ENCODE measurements at places on chromosomes 11 and 22.

- peak; percentile 40 for DNase-seq
Measured at GRCh38 chr11:9461760-9462134, 935 bp downstream of the ZNF143 start.

DNA sequence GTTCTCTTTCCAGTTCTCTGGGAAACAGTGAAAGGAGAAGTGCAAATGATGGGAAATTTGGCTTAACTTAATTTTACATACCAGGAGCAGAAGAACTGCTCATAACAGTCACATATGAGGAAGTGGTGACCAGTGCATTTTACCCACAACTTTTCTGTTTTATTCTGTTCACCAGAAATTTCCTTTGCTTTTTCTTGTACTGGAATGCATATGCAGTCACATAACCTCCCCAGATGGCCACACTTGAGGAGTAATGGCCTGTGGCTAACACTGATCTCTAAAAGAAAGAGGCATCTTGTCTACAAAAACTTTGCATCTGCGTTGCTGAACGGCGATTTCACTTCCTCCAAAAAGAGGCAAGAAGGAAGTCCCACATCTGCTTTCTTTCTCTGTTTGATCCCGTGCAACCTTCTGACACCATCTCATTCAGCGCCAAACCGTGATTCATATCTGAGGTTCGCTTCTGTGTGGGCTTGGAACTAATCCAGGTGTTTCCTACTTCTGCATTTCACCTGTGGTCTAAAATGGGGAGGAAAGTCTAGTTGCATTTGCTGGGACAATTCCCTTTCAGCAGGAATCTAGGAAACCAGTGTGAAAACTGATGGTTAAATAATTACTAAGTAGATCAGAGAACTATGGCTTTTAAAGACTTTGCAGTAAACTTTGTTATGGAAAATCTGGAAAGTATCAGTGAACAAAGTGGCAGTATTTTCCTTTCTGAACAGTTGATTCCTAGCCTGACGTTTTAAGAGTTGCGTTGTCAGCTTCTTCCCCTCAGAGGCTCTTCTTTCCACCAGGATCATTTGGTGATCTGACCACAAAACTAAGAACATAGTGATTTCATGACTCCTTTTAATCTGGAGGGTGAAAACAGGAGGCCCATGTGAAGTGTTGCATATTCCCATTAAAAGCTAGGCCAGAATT, 4.2 kb upstream of the MPEG1 start:
- peak; percentile 10 for DNase-seq

DNA sequence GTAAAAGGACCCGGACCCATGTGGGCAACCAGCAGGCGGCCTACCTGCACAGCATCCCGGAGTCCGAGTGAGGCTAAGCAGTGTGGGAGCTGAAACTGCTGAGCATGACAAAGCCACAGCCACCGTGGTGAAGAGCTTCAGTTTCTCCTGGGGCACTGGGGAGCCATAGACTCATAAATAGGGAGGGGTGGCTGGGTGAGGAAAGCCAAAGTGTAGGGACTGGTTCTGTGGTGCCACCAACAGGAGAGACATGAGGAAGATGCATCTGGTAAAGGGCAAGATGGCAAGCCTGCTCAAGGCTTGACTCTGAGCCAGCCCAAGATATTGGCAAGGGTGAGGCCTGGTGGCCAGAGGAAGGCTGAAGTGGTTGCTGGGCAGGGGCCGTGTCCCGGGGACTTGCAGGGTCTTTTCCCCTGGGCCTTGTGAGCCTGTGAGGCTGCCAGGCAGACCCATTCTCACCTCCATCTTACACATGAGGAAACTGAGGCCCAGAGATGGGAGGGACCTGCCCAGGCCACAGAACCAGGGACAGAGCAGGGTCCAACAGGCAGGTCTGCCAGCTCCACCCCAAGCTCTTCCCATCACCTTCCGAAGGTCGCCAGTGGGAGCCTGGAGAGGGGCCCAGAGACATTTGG, 30.4 kb downstream of the CYTH4 start:
- no peak for DNase-seq

DNA sequence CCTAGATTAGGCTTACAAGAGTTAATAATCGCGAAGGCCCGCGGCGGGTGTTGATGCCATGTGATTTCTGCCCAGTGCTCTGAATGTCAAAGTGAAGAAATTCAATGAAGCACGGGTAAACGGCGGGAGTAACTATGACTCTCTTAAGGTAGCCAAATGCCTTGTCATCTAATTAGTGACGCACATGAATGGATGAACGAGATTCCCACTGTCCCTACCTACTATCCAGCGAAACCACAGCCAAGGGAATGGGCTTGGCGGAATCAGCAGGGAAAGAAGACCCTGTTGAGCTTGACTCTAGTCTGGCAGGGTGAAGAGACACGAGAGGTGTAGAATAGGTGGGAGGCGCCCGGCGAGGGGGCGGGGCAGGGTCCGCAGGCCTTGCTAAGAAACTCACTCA, 65.5 kb downstream of the AAMDC start:
- no peak for DNase-seq

DNA sequence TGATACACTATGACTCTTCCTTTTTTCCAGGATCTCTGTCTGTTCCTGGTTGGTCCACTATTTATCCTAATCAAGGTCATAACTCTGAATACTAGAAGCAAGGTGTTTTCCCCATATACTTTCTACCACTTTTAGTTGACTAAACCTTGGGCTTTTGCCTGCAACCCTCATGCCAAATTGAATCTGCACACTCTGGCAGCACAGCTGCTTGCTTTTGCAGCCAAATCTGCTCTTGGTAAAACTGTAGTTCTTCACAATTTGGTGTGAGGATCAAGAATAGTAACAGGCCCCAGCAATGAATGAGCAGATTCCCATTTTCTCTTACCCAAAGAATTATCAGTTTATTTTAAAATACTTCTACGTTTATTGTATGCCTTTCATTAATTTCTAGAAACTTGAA, 586.5 kb upstream of the CNTN5 start:
- no peak for DNase-seq

GRCh38 chr22:49321477-49322055, 506.1 kb downstream of the BRD1 start:
- no peak for DNase-seq

- DNase-seq, result no peak
Measured at GRCh38 chr11:96459751-96460150, 69.9 kb downstream of the JRKL start.

GRCh38 chr11:14190992-14191778, 167.8 kb downstream of the RRAS2 start:
- no peak for DNase-seq

DNA sequence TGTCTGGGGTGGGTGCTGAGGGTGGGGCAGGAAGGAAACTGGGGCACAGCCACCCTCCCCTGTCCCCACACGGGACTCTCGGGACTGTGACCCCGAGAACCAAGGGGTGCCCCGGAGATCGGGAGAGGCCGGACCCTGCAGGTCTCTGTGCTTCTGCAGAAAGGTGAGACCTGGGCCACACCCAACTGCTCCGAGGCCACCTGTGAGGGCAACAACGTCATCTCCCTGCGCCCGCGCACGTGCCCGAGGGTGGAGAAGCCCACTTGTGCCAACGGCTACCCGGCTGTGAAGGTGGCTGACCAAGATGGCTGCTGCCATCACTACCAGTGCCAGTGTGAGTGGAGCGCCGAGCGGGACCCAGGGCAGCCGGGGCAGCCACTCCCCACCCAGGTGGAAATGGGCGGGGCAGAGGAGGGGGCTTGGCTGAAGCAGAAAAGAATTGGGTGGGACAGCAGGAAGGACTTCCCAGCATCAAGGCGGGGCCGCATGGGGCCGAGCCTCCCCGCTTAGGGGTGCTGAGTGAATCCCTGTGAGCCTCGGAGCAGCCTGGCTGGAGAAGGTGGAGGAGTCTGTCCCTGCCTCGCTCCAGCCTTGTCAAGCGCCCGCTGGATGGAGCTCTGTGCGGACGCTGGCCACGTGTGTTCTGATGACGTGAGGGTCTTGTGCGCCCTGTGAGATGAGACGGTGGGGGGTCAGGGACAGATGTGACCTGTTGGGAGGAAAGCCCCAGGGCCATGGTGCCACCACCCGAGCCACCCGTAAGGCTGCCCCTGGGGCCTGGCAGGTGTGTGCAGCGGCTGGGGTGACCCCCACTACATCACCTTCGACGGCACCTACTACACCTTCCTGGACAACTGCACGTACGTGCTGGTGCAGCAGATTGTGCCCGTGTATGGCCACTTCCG, 29.3 kb upstream of the MUC5B start:
- no peak for DNase-seq

DNA sequence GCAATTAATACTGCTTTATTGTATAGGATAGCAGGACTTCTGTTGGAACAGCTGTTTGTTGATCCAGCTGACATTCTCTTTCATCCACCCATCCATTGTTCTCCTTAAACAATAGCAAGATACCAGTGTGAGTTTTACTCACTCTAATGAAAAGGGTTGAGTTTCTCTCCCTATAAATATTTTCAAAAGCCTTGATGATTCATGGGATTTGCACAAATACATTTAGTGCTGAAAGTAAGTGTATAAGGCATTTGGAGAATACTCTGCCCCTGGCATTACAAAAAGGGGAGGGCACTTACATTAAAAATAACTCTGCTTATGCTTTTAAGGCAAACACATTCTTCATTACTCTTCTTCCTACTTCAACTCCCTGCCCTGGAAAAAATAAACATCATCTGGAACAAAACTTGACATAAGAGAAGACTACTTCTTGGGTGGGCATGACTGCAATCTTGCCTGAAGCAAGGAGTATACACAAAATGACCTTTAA, 634.9 kb downstream of the METTL15 start:
- no peak for DNase-seq

- no peak for DNase-seq
Measured at GRCh38 chr11:131219646-131220045, 150.8 kb upstream of the NTM start.

DNA sequence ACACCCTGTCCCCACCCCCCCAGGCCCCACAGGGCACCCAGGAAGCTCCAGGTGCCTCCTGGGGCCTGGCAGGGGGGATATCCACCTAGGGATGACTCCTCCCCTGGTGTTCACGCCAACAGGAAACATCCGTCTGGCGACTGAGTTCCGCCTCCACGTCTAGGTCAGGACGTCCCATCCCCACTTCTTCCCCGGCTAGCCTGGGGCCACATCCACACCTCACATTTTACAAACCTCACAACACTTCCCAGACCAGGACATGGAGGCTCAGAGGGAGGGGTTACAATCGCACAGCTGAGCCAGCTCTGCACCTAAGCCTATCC, 21.0 kb downstream of the MAFF start:
- DNase-seq, result no peak

DNA sequence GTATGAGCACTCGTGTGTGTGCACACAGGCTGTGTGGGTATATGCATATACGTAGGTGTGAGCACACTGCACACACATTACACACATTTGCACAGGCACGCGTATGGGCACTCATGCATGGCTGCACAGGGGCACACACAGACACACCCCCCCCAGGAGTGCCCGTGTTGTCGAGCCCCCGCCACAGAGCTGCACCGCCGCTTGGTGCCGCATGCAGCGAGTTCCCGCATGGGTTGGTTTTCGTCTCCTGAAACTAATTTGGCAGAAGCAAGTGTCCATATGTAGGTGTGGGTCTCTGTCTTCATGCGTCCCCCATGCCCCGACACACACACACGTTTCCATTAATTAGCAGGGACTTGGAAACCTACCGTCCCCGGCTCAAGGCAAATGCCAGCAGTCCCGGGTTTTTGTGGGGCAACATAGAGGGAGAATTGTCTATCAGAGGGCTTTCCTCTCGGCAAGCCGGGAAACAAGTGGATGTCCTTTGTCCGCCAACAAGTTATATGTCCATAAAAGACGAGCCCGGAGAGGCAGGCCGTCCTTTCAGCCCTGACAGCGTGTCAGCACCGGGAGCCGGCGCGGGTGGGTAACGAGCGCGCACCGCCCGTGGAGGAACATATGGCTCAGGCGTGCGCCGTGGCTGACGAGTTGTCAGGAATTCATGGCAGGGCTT, 1291.7 kb downstream of the BRD1 start:
- DNase-seq, result no peak

- no peak for DNase-seq
Measured at GRCh38 chr11:121889931-121890330, 226.1 kb downstream of the BLID start.

DNA sequence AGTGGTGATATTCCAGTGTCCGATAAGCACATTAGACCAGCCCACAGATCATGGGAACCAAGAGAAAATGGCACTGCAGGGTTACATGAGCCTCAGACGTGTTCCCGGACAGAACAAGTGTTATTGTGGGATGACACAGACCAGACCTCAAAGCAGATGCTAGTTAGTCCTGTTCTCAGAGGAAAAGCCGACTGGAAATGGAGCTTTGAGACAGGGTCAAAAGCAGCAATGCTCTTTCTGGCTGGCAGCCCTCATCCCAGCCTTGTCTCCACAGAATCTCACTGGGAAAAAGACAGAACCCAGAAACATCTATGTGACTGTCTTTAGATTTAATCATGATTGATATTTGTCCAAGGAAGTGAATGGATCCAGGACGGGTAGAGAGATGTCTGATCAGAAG, 506.8 kb downstream of the INSC start:
- DNase-seq, result no peak

- no peak for DNase-seq
Measured at GRCh38 chr22:35337932-35338331, 38.2 kb downstream of the TOM1 start.

- DNase-seq, result no peak
Measured at GRCh38 chr11:11247576-11247975, 105.5 kb downstream of the CSNK2A3 start.

DNA sequence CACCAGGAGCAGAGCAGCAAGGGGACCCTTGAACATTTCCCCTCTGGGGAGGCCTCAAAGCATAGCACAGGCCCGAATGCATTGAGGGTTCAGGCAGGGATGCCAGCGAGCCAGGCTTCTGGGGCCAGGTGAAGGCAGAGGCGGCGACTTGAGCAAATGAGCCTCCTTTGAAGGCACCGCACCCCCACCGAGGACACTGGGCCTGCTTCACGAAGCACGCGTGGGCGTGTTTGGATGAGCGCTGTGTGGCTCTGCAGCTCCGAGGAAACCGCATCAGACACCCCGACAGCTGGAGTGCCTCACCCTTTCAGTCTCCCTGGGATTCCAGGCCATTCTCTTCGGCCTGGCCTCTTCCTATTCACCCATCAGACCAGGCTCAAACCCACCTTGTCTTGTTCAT, 301.8 kb downstream of the NTM start:
- DNase-seq, result no peak

DNA sequence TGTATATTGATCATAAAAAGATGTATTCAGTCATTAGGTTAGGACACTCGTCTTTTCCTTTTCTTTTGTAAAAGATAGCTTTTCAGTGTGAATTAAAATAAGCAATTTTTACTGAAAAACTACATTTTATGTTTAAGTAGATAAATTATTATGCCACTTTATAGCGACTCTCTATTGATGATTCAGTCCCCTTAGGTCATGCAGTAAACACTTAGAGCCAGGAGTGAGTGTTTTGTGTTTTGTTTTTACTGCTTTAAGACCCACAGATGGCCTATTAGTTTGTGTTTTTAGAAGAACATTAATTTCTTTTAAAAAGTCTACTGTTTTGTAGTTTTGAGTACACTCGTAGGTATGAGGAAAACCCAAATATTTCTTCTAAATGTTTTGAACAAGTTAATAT, 86.6 kb downstream of the YAP1 start:
- DNase-seq, result no peak

All from CD4-positive, alpha-beta T cell treated with Interleukin-6 at 100 ng/mL for 8 hours (primary cell).